ENCODE measurements at places on chromosomes 7 and 10. TPM values are rescaled to one million over a fixed set of nuclear protein-coding genes. Genes with fewer than 3 reads are reported as not detected.

The ADCY1 gene
- not detected for total RNA-seq

The SYT15 gene
- total RNA-seq = 0.17 TPM

The ECHDC3 gene
- total RNA-seq = 1.5 TPM

The SLC26A5 gene
- not detected for total RNA-seq

The VPS26A gene
- total RNA-seq = 32.8 TPM

The BLNK gene
- not detected for total RNA-seq

The CLRN3 gene
- not detected for total RNA-seq

The SPDYE8 gene
- total RNA-seq = not detected

The AKR1C2 gene
- 0.41 TPM for total RNA-seq

The FKBP14 gene
- total RNA-seq = 5.2 TPM

The RELN gene
- not detected for total RNA-seq

The PSPH gene
- 1.9 TPM for total RNA-seq

Data from CD4-positive, alpha-beta T cell (primary cell).